Naive thymus-derived CD8-positive, alpha-beta T cell (primary cell): ENCODE measurements at places on chromosomes 7 and 10. TPM values are rescaled to one million over a fixed set of nuclear protein-coding genes. Genes with fewer than 3 reads are reported as not detected.

- no peak overlapping the region for H3K27ac ChIP-seq
- no peak for DNase-seq
- no peaks in the 10 kb centered on the region for H3K4me1 ChIP-seq
- H3K27me3 ChIP-seq, result no peaks in the 10 kb centered on the region
- H3K4me3 ChIP-seq, result no peak overlapping the region
Measured at GRCh38 chr10:126892226-126893175, 12.7 kb upstream of the DOCK1 start.

The CALHM3 gene
- total RNA-seq, result not detected

DNA sequence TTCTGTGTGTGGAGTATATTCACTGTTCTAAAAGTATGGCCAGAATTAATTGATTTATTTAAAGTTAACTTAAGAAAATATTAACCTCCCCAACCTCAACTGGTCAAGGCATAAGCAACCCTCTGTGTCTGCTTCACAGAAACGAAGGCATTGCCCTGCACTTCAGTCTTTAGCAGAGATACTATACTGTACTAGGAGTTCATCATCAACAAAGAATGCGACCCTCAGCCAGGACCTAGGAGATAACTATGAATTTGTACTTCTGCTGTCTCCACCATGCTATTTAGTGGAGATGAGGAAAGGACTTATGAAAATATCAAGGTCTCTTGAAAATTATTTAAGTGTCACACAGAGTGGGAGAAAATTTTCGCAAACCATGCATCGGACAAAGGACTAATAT is 35.7 kb upstream of the SEMA3D start:
- no peaks in the 10 kb centered on the region for H3K36me3 ChIP-seq
- H3K27ac ChIP-seq, result no peak overlapping the region
- no peaks in the 10 kb centered on the region for H3K27me3 ChIP-seq
- no peak for DNase-seq

The NUTM2A gene
- total RNA-seq, result 0.52 TPM

The CALHM1 gene
- total RNA-seq, result not detected

The PKD1L1 gene
- 0.78 TPM for total RNA-seq

The PPP1R17 gene
- not detected for total RNA-seq

DNA sequence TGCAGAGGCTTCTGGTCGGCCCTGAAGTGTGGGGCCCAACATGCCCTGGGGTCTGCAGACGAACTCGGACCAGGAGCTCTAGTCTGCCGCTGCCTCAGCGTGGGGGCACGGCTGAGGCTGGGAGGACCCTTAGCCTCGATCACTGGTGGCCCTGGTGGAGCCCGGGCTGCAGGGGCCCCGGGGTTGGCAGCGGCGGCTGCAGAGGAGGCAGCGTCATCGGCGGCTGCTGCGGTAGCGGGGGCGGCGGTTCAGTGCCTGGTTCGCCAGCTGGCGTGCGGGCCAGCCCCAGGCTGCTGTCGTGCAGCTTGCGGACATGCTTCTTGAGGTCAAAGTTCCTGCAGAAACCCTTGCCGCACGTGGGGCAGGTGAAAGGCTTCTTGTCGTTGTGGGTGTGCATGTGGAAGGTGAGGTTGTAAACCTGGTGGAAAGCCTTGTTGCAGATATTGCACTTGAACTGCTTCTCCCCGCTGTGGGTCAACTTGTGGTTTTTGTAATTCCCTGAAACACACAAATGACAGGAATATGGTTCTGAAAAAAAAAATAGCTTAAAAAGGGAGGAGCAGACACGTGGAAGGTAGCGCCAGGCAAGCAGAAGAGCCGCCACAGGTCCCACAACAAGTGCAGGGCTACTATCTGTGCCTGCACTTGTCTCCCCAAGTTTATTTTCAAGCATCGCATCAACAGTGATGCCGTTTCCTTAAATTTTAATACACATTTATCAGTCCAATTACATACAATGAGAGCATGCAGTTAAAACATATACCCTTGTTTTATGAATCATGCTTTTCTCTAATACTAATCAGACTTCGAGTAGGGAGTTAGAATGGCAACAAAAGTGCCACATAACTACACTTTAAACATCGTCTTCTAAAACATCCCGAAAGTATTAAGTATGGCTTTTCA is 2.4 kb downstream of the FEZF1 start:
- no peaks in the 10 kb centered on the region for H3K4me1 ChIP-seq
- DNase-seq, result no peak
- H3K27ac ChIP-seq, result no peak overlapping the region
- peaks cover 64% of the 10 kb centered on the region for H3K27me3 ChIP-seq
- H3K36me3 ChIP-seq, result peaks cover 11% of the 10 kb centered on the region
- H3K4me3 ChIP-seq, result no peak overlapping the region

GRCh38 chr7:33829536-33829935 is 75.8 kb upstream of the BMPER start:
- H3K4me1 ChIP-seq, result no peaks in the 10 kb centered on the region
- H3K27me3 ChIP-seq, result no peaks in the 10 kb centered on the region
- no peak for DNase-seq
- H3K36me3 ChIP-seq, result no peaks in the 10 kb centered on the region

GRCh38 chr10:130805635-130806030 is 505.9 kb downstream of the TCERG1L start:
- H3K36me3 ChIP-seq, result no peaks in the 10 kb centered on the region
- H3K27me3 ChIP-seq, result no peaks in the 10 kb centered on the region
- no peak for DNase-seq
- no peaks in the 10 kb centered on the region for H3K4me1 ChIP-seq

GRCh38 chr7:94393246-94394108 is 1.2 kb upstream of the COL1A2 start:
- H3K4me3 ChIP-seq, result peak overlapping the region; percentile 55
- H3K36me3 ChIP-seq, result no peaks in the 10 kb centered on the region
- DNase-seq, result no peak
- H3K4me1 ChIP-seq, result peaks cover 14% of the 10 kb centered on the region
- peaks cover 45% of the 10 kb centered on the region for H3K27me3 ChIP-seq

The CALD1 gene
- total RNA-seq, result not detected

The CLRN3 gene
- total RNA-seq, result not detected

GRCh38 chr7:33262476-33262875 is 133.1 kb downstream of the BBS9 start:
- H3K27ac ChIP-seq, result no peak overlapping the region
- no peak for DNase-seq
- peaks cover 35% of the 10 kb centered on the region for H3K36me3 ChIP-seq
- H3K4me1 ChIP-seq, result peaks cover 6% of the 10 kb centered on the region
- H3K27me3 ChIP-seq, result no peaks in the 10 kb centered on the region
- no peak overlapping the region for H3K4me3 ChIP-seq

DNA sequence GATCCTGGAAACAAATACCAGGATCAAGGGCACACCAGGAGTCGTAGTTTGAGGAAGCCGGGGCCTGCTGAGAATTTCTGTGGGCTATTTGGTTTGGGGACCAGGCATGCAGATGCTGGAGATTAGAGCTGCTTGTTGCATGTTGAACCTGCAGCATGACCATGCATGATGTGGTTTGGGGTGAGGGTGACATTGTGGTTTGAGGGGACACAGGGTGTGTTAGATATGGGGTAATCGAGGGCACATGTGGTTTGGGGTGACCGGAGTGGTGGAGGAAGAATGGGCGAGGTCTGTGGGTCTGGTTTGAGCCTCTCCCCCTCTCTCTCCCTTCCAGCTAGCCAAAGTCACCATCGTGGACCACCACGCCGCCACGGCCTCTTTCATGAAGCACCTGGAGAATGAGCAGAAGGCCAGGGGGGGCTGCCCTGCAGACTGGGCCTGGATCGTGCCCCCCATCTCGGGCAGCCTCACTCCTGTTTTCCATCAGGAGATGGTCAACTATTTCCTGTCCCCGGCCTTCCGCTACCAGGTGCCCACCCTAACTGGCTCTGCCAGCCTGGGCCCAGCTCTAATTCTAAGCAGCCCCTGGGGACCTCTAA is 10.2 kb downstream of the NOS3 start:
- H3K36me3 ChIP-seq, result no peaks in the 10 kb centered on the region
- no peak for DNase-seq
- peak overlapping the region; percentile 53 for H3K27ac ChIP-seq
- H3K27me3 ChIP-seq, result no peaks in the 10 kb centered on the region

The SRPK2 gene
- 39.2 TPM for total RNA-seq

The CD36 gene
- 2.8 TPM for total RNA-seq

The FZD8 gene
- total RNA-seq, result 0.60 TPM

GRCh38 chr10:75613685-75614504 is 182.5 kb downstream of the LRMDA start:
- peaks cover 10% of the 10 kb centered on the region for H3K27me3 ChIP-seq
- H3K4me3 ChIP-seq, result no peak overlapping the region
- no peak overlapping the region for H3K27ac ChIP-seq
- DNase-seq, result no peak
- H3K4me1 ChIP-seq, result peaks cover 5% of the 10 kb centered on the region
- H3K36me3 ChIP-seq, result no peaks in the 10 kb centered on the region

The CDC14C gene
- not detected for total RNA-seq

DNA sequence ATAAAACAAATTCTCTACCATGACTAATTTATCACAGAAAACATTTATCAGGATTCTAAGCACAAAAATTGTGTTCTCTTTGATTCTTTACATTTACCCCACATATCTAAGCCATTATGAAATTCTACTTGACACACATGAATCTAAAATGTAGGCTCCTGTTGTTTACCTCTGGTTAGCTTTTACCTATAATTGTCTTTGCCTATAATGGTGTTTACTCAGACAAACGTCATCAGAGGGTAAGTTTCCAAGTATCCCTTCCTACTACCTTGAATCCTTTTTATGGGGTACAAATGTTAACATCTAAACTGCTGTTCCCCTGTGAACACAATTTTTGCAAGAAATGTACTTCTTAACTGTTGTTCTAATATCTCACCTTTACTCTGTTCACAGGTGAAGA is 63.5 kb downstream of the MINDY3 start:
- H3K4me3 ChIP-seq, result no peak overlapping the region
- no peaks in the 10 kb centered on the region for H3K27me3 ChIP-seq
- DNase-seq, result no peak
- peaks cover 73% of the 10 kb centered on the region for H3K36me3 ChIP-seq

The CC2D2B gene
- not detected for total RNA-seq

The EBLN1 gene
- total RNA-seq, result not detected

DNA sequence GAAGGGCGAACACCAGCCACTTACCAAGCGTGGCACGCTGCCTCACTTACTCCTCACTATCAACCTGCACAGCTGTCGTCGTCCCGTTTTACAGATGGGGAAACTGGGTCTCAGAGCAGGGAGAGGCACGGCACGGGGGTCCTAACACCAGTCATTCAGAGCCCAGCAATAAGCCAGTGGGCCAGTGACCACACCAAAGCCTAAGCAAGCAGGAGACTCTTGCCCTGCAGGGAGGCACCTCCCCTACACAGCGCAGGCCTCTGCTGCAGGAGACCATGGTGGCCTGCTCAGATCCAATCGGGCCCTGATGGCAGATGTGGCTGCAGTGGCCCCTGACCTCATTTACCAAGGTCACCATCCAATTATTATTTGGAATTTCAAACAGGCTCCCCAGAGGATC is 4.8 kb downstream of the SLIT1 start:
- H3K27me3 ChIP-seq, result peaks cover 33% of the 10 kb centered on the region
- no peak for DNase-seq
- H3K36me3 ChIP-seq, result peaks cover 4% of the 10 kb centered on the region

- H3K4me1 ChIP-seq, result no peaks in the 10 kb centered on the region
- no peak for DNase-seq
- H3K36me3 ChIP-seq, result no peaks in the 10 kb centered on the region
- H3K4me3 ChIP-seq, result no peak overlapping the region
- H3K27ac ChIP-seq, result no peak overlapping the region
Measured at GRCh38 chr7:158369290-158369689, 218.3 kb downstream of the PTPRN2 start.

The C10orf71 gene
- not detected for total RNA-seq

The GRM3 gene
- not detected for total RNA-seq

The INTS15 gene
- total RNA-seq, result 61.8 TPM

- DNase-seq, result no peak
- no peaks in the 10 kb centered on the region for H3K4me1 ChIP-seq
- no peak overlapping the region for H3K27ac ChIP-seq
- no peak overlapping the region for H3K4me3 ChIP-seq
Measured at GRCh38 chr10:90787393-90788198, 70.2 kb downstream of the HTR7 start.

The ADRB1 gene
- not detected for total RNA-seq

DNA sequence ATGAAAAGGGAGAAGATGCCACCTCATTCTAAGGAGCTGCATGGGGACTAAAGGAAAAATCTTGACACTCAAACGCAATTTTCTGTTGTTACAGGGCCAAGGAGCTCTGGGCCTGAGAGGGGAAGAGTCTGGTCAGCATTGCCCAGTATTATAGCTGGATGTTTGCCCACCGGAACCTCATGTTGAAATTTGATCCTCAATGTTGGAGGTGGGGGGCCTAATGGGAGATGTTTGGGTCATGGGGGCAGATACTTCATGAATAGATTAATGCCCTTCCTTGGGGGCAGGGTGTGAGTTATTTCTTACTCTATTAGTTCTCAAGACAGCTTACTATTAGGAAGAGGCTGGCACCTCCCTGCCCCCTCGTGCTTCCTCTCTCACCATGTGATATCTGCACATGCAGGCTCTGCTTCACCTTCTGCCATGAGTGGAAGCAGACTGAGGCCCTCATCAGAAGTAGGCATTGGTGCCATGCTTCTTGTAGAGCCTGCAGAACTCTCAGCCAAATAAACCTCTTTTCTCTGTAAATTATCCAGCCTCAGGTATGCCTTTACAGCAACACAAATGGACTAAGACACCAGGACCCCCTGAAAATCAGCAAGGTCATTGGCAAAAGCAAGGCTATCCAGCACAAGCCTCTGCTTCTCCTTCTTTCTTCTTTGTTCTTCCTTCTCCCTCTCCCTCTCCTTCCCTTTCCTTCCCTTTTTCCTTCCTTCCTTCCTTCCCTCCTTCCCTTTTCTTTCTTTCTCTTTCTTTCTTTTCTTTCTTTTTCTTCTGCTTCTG is 15.1 kb downstream of the GCK start:
- H3K27me3 ChIP-seq, result peaks cover 9% of the 10 kb centered on the region
- no peaks in the 10 kb centered on the region for H3K4me1 ChIP-seq
- no peak overlapping the region for H3K4me3 ChIP-seq
- H3K27ac ChIP-seq, result no peak overlapping the region
- DNase-seq, result no peak

DNA sequence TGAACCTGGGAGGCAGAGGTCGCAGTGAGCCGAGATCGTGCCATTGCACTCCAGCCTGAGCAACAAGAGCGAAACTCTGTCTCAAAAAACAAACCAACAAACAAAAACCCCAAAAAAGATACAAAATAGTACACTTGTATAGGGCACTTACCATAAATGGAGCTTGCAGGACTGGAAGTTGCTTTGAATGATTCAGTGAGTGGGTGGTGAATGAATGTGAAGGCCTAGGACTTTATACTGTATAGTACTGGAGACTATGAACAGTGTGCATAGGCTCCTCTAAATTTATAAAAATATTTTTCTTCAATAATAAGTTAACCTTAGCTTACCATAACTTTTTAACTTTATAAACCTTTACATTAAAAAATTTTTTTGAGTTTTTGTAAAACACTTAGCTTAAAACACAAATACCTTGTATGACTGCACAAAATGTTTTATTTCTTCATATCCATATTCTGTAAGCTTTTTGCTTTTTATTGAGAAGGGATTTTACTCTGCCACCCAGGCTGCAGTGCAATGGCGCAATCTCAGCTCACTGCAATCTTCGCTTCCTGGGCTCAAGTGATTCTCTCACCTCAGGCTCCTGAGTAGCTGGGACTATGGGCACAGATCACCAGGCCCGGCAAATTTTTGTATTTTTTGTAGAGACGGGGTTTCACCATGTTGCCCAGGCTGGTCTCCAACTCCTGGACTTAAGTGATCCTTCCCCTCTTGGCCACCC is 6.9 kb upstream of the H2AZ2 start:
- H3K4me1 ChIP-seq, result no peaks in the 10 kb centered on the region
- DNase-seq, result no peak
- H3K27ac ChIP-seq, result no peak overlapping the region
- no peaks in the 10 kb centered on the region for H3K36me3 ChIP-seq
- H3K27me3 ChIP-seq, result no peaks in the 10 kb centered on the region

The TMEM178B gene
- total RNA-seq, result not detected
